ENCODE measurements at places on chromosomes 16 and 17. TPM values are rescaled to one million over a fixed set of nuclear protein-coding genes. Genes with fewer than 3 reads are reported as not detected.

The FOXC2 gene
- total RNA-seq = not detected

GRCh38 chr16:8885674-8886592 lies 3.8 kb downstream of the LITAFD start:
- no peak for DNase-seq
- H3K27ac ChIP-seq = no peak overlapping the region
- H3K36me3 ChIP-seq = 0 out of 2 replicates have a peak, but pooled peaks cover 3% of the 10 kb centered on the region
- peaks cover 18% of the 10 kb centered on the region for H3K4me1 ChIP-seq

The PRSS8 gene
- total RNA-seq = not detected

DNA sequence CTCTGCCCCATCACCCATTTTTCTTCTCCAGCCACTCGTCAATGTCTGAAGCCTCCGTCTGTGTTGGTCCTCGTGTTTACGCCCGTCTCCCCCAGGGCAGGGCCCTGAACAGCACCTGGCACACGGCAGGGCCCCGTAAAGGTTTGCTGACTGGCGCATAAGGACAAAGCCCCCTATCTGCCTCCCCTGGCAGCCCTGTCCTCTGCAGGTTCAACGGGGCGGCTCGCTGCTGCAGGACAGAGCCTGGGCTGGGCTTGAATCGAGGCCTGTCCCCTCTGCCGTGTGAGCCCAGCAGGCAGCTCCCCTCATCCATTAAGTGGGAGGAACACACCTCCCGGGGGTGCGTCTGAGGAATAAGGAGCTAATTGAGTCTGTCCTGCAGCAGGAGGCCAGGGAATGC lies 46.1 kb upstream of the PABPN1L start:
- H3K36me3 ChIP-seq = no peaks in the 10 kb centered on the region
- no peak for DNase-seq
- H3K27ac ChIP-seq = no peak overlapping the region
- H3K27me3 ChIP-seq = no peaks in the 10 kb centered on the region
- H3K4me3 ChIP-seq = no peak overlapping the region

The DERL2 gene
- total RNA-seq = 23.8 TPM

DNA sequence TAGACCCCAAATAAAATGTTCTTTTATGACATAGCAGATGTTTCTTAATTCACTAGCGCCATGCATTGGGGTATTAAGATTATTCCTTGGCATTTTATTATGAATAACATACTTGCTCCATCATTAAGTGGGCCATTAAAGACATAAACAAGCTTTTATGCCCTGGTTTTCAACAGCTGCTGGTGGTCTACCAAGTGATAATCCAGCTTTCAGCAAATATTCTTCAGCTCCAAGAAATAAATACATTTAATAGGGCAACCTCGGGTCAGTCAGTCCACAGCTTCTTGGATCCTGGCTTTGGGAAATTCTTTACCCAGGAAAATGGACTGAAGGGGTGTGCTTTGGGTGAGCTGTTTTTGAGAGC lies 217.3 kb upstream of the IRX3 start:
- no peaks in the 10 kb centered on the region for H3K36me3 ChIP-seq
- H3K4me3 ChIP-seq = no peak overlapping the region
- H3K27me3 ChIP-seq = no peaks in the 10 kb centered on the region
- H3K27ac ChIP-seq = no peak overlapping the region

DNA sequence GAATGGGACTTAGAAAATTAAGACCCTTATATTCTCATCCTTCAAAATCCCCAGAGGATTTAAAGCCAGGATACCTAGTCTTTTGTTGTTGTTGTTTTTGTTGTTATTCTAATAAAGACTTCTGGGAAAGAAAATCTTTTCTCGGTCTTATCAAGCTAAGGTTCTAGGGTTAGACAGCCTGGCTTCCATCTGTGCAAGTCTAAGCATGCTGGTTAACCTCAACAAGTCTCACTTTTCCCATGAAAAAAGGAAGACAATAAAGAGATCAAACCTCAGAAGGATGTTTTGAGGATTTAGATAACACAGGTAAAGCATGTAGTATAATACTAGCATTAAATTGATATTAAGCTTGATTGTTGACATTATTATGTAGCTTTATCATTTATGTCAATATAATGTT lies 486.4 kb upstream of the SOX9 start:
- no peaks in the 10 kb centered on the region for H3K4me1 ChIP-seq
- no peak overlapping the region for H3K4me3 ChIP-seq
- no peak overlapping the region for H3K27ac ChIP-seq
- no peaks in the 10 kb centered on the region for H3K36me3 ChIP-seq
- H3K27me3 ChIP-seq = no peaks in the 10 kb centered on the region
- no peak for DNase-seq

- no peak overlapping the region for H3K4me3 ChIP-seq
- DNase-seq = no peak
- H3K27me3 ChIP-seq = no peaks in the 10 kb centered on the region
- no peaks in the 10 kb centered on the region for H3K36me3 ChIP-seq
These were observed 16.6 kb downstream of the COL1A1 start for GRCh38 chr17:50184611-50185398.

- no peaks in the 10 kb centered on the region for H3K27me3 ChIP-seq
- H3K4me3 ChIP-seq = peak overlapping the region; percentile 66
- no peaks in the 10 kb centered on the region for H3K36me3 ChIP-seq
- peaks cover 52% of the 10 kb centered on the region for H3K4me1 ChIP-seq
- peak; percentile 86 for DNase-seq
- H3K27ac ChIP-seq = peak overlapping the region; percentile 85
These were observed 1.2 kb downstream of the TNFRSF17 start for GRCh38 chr16:11966173-11966572.

The CMC2 gene
- total RNA-seq = 38.5 TPM

- DNase-seq = no peak
- no peak overlapping the region for H3K27ac ChIP-seq
- H3K4me3 ChIP-seq = no peak overlapping the region
- peaks cover 13% of the 10 kb centered on the region for H3K4me1 ChIP-seq
- peaks cover 41% of the 10 kb centered on the region for H3K36me3 ChIP-seq
- no peaks in the 10 kb centered on the region for H3K27me3 ChIP-seq
These were observed 80.3 kb downstream of the TRIM37 start for GRCh38 chr17:59026176-59026939.

The CHST5 gene
- 0.76 TPM for total RNA-seq

The C1QL1 gene
- not detected for total RNA-seq

DNA sequence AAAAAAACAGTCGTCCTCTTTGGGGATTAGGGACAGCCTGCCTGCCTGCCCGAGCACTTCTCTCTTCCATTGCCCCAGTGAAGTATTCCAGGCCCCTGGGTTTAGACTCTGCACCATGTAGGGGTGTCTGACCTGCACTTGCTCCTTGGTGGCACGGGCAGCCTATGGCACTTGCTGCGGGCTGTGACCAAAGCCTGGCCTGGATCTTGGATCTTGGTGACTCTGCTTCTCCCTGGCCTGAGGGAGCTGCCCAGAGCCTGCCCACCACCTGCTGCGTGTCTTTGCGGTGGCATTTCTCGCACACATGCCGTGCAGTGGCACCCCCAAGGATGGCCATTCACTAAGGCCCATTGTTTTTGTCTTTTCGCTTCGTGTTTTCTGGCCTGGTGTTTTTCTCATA lies 6.1 kb upstream of the STH start:
- no peaks in the 10 kb centered on the region for H3K27me3 ChIP-seq
- no peak for DNase-seq
- no peak overlapping the region for H3K4me3 ChIP-seq
- H3K4me1 ChIP-seq = peaks cover 7% of the 10 kb centered on the region
- no peaks in the 10 kb centered on the region for H3K36me3 ChIP-seq

- no peak overlapping the region for H3K27ac ChIP-seq
- peaks cover 17% of the 10 kb centered on the region for H3K4me1 ChIP-seq
- no peaks in the 10 kb centered on the region for H3K36me3 ChIP-seq
- DNase-seq = no peak
- H3K27me3 ChIP-seq = no peaks in the 10 kb centered on the region
- no peak overlapping the region for H3K4me3 ChIP-seq
These were observed 91.8 kb downstream of the YPEL2 start for GRCh38 chr17:59423137-59423724.

DNA sequence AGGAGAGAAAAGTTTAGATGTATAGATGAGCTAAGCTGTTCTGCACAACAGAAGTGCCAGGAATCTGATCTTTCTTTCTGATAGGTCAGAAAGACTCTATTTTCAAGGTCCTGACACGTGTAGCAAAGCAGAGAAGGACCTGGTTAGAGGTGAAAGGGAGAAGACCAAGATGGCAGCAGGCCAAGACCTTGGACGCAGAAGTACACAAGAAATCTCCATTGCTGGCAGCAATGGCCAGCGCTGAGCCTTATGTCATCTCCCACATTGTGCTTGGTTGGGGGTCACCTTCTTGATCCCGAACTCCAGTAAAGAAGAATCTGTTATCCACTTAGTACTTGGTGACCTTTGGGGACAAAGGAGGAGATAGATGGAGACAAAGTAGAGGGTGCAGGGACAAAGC lies 41.8 kb upstream of the AKAP1 start:
- no peaks in the 10 kb centered on the region for H3K36me3 ChIP-seq
- no peak overlapping the region for H3K4me3 ChIP-seq
- H3K4me1 ChIP-seq = no peaks in the 10 kb centered on the region
- no peaks in the 10 kb centered on the region for H3K27me3 ChIP-seq

DNA sequence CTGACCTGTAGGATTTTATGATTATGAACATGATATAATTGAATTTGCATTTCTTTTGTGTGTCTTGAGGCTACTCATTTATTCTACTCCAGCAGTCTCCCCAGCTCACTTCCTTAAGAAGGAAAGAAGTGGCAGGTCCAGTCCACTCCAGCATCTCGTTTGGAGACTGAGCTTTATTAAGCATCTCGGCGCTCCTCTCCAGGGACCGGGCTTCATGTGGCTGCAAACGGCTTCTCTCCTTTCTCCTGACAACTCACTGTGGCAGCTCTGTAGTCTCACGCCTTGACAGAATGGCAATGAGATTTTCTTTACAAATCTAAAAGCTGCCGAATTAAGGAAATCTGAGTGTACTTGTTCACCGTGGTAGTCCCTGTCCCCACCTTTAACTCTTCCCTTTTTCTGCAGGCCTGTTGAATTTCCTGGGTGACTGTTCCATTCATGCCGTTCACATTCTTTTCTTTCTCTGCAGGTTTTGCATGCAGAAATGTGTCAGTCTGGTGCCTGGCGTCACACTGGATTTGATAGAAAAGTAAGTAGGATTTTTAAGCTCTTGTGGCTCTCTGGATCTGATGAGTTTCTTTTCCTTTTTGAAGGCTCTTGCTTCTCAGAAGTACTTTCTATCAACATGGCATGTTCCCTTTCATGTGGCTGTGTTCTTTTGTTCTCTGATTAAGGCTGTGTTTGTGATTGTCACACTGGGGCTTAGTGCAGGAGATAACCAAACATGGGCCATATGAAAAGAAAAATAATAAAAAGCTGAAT lies 200.5 kb upstream of the CHMP6 start:
- H3K27me3 ChIP-seq = no peaks in the 10 kb centered on the region
- H3K4me3 ChIP-seq = no peak overlapping the region

- no peak overlapping the region for H3K4me3 ChIP-seq
- no peak for DNase-seq
- H3K36me3 ChIP-seq = no peaks in the 10 kb centered on the region
- no peak overlapping the region for H3K27ac ChIP-seq
These were observed 3.6 kb upstream of the CA4 start for GRCh38 chr17:60146206-60146605.

DNA sequence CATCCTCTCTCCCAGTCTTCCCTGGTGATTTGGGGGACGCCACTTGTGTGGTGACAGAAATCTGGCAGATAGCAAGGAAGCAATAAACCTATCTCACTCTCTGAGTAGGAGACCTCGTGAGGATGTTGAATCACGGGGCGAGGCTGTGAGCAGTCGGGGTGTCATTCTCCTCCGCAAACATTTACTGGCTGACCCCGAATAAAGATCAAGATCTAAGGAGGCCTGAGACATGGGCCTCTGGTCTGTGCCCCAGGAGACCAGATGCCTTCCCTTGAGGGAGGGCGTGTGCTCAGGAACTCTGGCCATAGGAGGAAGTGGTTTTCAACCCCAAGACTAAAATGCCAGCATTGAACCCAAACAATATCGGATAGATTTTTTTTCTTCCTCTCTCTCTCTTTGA lies 53.1 kb downstream of the FOXL1 start:
- no peak for DNase-seq
- H3K4me1 ChIP-seq = no peaks in the 10 kb centered on the region
- H3K4me3 ChIP-seq = no peak overlapping the region
- H3K27me3 ChIP-seq = no peaks in the 10 kb centered on the region

GRCh38 chr16:50671644-50672260 lies 9.4 kb downstream of the SNX20 start:
- peak; percentile 79 for DNase-seq
- H3K27me3 ChIP-seq = no peaks in the 10 kb centered on the region
- no peak overlapping the region for H3K27ac ChIP-seq
- H3K4me1 ChIP-seq = no peaks in the 10 kb centered on the region
- no peak overlapping the region for H3K4me3 ChIP-seq
- H3K36me3 ChIP-seq = peaks cover 13% of the 10 kb centered on the region

DNA sequence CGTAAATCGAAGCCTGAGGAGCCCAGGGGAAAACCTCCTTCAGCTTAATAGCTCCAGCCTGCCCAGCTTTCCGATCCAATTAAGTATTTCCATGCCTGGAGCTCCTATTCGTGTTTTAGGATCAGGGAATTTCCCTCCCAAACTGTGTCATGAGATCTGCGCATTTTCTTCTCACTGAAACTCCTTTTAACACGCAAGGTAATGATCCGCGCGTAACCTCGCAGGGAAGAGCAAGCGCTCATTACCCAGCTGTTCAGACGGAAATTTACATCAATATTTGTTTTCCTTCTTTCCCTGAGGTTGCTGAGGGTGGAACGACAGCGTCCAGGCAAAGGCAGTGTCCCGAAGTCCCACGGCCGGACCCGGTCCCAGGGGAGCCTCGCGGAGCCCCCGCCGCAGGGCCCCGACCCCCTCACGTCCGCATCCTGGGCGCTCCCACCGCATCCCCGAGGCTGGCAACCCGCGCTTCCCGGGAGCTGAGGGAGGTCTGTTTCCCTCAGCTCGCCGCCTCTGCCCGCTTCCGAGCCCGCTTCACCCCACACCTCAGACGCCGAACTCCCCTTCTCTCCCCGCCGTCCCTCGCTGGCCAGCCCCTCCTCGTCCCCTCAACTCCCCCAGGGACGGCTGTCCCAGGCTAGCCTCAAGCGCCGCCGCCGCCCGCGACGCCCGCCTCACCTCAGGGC lies 415 bp downstream of the ABCA5 start:
- peaks cover 35% of the 10 kb centered on the region for H3K4me1 ChIP-seq
- DNase-seq = no peak
- H3K27me3 ChIP-seq = no peaks in the 10 kb centered on the region
- peak overlapping the region; percentile 77 for H3K4me3 ChIP-seq

The CA7 gene
- total RNA-seq = not detected

The SULT1A4 gene
- 9.0 TPM for total RNA-seq

The CDH13 gene
- 0.56 TPM for total RNA-seq

The RHOT1 gene
- 87.5 TPM for total RNA-seq

GRCh38 chr16:3215601-3216262 lies 19.2 kb downstream of the ZNF200 start:
- no peaks in the 10 kb centered on the region for H3K27me3 ChIP-seq
- DNase-seq = no peak
- no peak overlapping the region for H3K27ac ChIP-seq

The KRT27 gene
- not detected for total RNA-seq

- H3K27ac ChIP-seq = no peak overlapping the region
- no peak for DNase-seq
- H3K4me1 ChIP-seq = no peaks in the 10 kb centered on the region
These were observed 265.1 kb downstream of the WWOX start for GRCh38 chr16:78364556-78364880.

GRCh38 chr17:5513628-5514027 lies 27.3 kb downstream of the MIS12 start:
- H3K27ac ChIP-seq = no peak overlapping the region
- no peaks in the 10 kb centered on the region for H3K4me1 ChIP-seq
- H3K27me3 ChIP-seq = no peaks in the 10 kb centered on the region
- DNase-seq = no peak
- H3K36me3 ChIP-seq = no peaks in the 10 kb centered on the region
- H3K4me3 ChIP-seq = no peak overlapping the region

GRCh38 chr17:5241861-5242671 lies 7.4 kb upstream of the SCIMP start:
- H3K27me3 ChIP-seq = no peaks in the 10 kb centered on the region
- no peak overlapping the region for H3K4me3 ChIP-seq
- no peaks in the 10 kb centered on the region for H3K36me3 ChIP-seq
- peak overlapping the region; percentile 46 for H3K27ac ChIP-seq
- DNase-seq = peak; percentile 71
